NCI-H1694 (cell line): ENCODE measurements at places on chromosomes 3 and 15.

GRCh38 chr3:195185583-195185982 lies 85.4 kb downstream of the XXYLT1 start:
- DNase-seq, result no peak

DNA sequence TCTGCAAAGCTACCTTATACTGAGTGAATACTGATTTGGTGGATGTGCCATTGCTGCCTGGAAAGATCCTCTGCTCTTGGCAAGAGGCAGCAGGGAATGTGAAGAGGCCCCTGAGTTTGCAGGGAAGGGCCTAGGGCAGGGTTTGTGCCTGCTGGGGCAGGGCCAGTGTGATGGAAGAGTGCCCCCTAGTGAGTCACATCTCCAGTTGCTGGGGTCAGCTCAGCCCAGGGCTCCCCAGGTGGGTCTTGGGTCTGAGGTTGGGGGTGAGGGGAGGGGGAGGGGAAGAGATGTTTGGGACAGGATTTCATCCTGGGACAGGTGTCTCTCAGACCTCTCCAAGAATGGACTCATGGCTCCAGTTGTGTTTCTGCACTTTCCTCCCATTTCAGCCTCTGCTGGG lies 4.1 kb upstream of the AMOTL2 start:
- DNase-seq, result no peak

DNA sequence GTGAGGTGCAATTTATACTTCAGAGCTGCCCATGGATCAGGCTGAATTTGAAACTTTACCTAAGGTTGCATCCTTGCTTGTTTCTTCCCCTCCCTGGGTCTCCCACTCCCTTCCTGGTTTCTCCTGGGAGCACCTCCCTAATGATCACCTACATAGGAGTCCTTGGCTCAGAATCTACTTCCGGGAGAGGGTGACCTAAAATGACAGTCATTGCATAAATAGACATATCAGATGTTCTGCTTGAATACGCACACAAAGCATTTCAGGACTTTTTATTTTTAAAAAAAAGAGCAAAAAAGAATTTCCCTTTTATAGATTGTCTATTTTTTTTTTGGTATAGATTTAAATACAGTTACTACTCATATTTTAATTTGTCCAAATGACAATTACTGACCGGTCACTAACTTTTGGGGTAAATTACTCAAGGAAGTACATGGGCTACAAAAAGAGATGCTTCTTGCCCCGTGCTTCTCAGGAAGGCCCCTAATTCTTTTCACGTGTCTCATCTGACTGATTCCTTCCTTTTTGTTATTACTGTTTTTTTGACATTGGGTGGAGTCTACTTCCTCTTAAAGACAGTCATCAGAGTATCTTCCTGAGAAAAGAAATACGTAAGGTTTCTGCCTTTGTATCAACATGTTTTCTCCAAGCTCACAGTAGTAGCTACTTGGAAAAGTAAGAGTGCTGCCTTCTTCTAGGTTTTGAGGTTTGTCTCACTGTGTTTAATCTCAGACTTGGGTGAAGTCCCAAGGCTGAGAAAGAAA lies 4.9 kb upstream of the MYZAP start:
- no peak for DNase-seq

DNA sequence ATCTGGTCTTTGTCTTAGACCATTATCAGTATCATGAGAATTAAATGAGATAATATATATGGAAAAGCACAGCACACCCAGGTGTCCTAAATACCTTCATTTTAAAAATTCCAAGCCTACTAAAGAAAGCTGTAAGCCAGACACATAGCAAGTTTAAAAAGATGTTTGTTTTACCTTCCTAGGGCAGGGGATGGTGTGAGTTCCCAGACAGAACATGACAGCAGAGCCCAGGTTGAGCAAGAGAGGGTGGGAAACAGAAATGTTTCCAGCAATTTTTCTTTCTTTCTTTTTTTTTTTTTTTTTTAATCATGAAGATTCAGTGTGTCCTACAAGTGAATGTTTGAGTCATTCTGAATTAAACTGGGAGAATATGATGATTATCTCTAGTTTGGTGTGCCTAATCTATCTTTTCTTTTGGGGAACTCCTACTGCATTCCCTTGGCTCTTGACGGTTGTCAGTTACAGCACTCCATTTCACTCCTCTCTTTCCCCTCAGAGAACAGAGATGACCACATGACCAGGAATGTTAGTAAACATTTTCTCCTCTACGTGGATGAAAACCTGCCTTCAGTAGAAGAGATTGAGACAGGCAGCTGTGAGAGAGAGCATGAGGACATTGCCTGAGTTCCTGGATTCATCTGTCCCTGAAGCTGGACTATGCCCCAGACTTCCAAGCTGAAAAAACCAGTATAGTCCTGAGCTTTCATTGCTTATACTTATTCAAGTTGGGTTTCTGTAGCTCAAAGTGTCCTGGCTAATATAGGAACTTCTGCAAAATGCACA lies 54.5 kb upstream of the ARL14 start:
- DNase-seq, result no peak

DNA sequence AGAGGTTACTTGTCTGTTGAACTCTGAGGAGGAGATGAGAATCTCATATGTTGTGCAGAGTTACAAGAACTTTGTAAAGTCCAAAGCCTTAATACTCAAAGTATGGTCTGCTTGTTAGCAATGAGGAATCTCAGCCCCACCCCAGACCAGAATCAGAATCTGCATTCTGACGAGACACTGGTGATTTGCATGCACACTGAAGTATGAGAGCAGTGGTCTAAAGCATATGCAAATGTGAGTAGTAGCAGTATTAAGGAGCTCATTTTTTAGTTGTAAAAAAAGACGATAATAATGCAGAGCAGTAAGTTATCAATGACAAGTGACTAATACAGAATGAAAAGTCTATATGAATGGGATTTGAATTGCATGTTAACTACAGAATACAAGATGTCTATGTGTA lies 327.7 kb downstream of the RYR3 start:
- no peak for DNase-seq

DNA sequence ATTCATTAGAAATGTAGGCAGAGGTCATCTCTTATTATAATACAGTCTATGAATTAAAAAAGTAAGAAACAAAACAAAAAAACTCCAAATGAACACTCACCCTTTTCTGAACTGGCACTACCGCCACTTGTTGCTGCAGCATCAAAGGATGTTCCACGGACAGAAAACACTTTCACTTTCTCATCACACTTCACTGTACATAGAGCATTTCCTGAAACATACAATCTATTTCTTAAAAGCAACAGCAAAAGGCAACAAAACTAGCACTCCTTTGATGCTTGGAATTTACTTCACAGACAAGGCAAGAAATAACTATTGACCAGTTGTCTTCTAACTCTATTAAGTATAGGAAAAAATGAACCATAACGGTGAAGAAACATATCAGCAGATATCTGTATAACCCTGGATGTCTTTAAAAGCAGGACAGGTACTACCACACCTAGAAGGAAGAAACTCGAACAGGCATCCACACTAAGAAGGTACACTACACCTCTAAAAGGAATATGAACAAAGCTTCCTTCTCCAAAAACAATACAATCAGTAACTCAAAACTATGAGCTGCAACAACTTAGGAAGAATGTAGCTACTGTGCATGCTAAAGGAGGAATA lies 24.9 kb downstream of the ETFA start:
- DNase-seq, result no peak

- DNase-seq, result no peak
Measured at GRCh38 chr3:46660003-46660402, 33.5 kb downstream of the ALS2CL start.

DNA sequence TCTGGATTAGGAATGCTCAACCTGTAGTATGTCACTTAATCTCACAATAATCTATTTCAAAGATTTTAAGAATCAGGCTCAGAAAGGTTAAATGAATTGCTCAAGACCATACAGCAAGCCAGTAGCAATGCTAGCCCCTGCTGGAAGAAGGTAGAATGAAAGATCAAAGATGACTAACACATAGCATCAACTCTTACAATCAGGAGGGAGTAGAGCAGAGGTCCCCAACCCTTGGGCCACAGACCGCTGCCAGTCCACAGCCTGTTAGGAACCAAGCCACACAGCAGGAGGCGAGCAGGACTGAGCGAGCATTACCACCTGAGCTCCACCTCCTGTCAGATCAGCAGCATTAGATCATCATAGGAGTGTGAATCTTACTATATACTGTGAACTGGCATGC lies 15.5 kb upstream of the GATM start:
- DNase-seq, result no peak

GRCh38 chr15:90047956-90048575 lies 46.9 kb downstream of the ZNF710 start:
- DNase-seq, result no peak

GRCh38 chr15:60118146-60118545 lies 114.0 kb downstream of the FOXB1 start:
- DNase-seq, result no peak

GRCh38 chr15:91522605-91523332 lies 330.7 kb upstream of the SLCO3A1 start:
- peak; percentile 37 for DNase-seq

GRCh38 chr3:56620371-56620770 lies 62.7 kb downstream of the TASOR start:
- no peak for DNase-seq

DNA sequence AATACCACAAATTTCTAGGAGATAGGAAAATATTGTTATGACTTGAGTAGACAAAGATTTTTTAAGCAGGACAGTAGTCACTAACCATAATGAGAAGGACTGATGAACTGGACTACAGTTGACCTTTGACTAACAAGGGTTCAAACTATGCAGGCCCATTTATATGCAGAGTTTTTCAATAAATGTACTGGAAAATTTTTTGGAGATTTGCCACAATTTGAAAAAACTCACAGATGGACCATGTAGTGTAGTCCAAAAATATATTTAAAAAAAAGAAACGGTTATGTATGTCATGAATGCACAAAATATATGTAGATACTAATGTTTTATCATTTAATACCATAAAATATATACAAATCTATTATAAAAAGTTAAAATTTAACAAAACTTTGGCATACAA lies 151.8 kb downstream of the LRRN1 start:
- DNase-seq, result no peak

DNA sequence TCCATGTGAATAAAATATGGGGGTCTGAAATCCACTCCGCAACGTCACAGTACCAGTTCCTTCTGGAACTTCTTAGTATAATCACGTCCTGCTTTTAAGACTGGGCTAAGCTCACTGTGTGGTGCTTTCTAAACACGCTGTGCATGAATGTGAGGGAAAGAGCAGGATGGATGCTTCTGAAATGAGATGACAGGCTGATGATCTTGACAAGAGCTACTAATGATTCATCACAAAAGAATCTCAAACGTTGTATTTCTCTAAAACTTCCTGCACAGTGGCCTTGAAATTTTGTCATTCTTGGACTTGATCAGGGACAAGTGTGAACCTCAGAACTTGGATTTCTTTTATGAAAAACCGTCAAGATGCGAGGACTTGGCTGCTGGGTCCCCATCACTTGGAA lies 221.4 kb downstream of the CADPS start:
- DNase-seq, result no peak

GRCh38 chr15:34085746-34086145 lies 15.9 kb downstream of the EMC7 start:
- no peak for DNase-seq

DNA sequence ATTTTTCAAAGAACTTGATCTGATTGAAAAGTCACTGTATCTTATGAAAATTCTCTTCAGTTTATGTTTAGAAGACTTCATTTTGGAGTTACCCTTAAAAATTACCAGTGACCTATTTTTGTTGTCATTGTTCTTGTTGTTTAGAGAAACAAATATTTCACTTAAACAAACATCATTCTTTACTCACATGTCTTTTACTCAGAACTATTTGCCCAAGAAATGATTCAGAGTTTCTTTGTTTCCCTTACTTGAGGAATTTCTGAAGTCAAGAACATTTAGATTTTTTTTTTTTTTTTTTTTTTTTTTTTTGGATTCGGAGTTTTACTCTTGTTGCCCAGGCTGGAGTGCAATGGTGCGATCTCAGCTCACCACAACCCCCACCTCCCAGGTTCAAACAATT lies 259.6 kb upstream of the UBE2E1 start:
- no peak for DNase-seq

GRCh38 chr3:179272385-179272784 lies 21.5 kb upstream of the KCNMB3 start:
- no peak for DNase-seq

GRCh38 chr15:70469651-70470555 lies 293.5 kb downstream of the UACA start:
- DNase-seq, result no peak

- no peak for DNase-seq
Measured at GRCh38 chr15:95604634-95605036, 725.9 kb upstream of the NR2F2 start.

DNA sequence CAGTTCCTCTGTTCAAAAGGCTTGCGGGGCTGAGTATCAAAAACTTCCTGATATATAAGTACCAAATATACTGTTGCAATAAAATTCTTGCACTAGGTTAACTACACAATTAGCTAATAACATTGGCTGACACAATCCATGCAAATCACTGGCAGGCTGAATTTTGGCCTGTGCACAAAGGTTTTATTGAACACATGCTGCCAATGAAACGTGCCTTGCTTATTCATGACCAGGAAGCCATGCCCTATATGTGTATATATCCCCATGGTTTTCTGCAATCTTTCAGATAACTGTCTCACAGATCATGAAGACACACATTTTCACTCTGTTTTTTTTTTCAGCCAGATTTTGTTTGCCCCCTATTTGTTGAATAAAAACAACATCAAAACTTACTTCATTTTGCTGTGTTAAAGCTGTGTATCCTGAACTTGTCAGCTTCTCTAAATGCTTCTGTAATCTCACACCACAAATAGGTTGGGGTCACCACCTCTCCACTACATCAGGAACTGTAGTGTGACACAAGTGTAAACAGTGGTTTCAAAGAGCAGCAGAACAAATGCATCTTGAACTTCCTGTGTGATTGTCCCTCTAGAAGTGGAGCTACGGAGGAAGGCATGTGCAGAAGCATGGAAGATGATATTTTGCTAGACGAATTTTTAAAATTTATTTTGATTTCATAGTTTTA lies 920.7 kb upstream of the NR2F2 start:
- DNase-seq, result no peak

- DNase-seq, result peak; percentile 55
Measured at GRCh38 chr15:51403072-51403878, 61.8 kb downstream of the GLDN start.

DNA sequence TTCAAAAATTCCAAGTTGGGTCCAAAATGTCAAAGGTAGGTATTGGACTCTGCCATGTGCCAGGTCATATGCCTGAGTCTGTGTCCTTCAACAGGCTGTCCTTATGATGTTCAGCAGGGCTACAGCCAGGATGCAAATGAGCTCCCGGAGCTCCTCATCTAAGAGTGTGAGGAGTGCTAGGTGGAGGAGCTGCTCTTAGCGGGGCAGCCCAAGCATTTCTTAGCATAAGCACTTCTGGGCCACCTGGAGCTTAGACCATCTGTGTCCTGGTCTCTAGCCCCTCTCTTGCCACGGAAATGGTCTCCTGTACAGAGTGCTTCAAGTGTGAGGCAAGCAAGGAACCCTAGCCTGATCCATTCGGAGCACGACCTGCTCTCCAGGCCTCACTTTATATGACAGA lies 64.6 kb upstream of the PRR23C start:
- no peak for DNase-seq

- no peak for DNase-seq
Measured at GRCh38 chr3:32544894-32545293, 25.8 kb downstream of the DYNC1LI1 start.
